Hematopoietic multipotent progenitor cell treated with erythropoietin and hydrocortisone succinate and interleukin-3 and kit ligand, for 6 days (in vitro differentiated cells): ENCODE measurements at places on chromosomes 6 and 20.

DNA sequence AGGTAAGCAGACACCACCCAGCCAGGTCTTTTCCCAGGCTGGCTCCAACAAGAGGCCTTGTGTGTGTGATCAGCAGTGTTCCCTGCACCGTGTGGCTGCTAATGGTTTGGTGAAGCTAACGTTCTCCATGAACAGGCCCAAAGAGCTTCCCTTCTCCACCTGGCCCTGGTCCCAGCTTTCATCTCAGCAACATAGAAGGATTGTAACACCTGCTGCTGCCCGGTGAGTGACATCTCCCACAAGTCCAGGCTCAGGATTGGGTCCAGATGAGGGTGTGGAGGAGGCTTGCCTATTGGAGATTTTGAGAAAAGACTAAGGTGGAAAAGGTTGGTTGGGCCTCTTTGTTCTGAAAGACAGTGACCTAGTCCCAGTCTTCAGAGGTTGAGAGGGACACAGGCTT is 89.6 kb downstream of the TMEM242 start:
- DNase-seq: no peak

DNA sequence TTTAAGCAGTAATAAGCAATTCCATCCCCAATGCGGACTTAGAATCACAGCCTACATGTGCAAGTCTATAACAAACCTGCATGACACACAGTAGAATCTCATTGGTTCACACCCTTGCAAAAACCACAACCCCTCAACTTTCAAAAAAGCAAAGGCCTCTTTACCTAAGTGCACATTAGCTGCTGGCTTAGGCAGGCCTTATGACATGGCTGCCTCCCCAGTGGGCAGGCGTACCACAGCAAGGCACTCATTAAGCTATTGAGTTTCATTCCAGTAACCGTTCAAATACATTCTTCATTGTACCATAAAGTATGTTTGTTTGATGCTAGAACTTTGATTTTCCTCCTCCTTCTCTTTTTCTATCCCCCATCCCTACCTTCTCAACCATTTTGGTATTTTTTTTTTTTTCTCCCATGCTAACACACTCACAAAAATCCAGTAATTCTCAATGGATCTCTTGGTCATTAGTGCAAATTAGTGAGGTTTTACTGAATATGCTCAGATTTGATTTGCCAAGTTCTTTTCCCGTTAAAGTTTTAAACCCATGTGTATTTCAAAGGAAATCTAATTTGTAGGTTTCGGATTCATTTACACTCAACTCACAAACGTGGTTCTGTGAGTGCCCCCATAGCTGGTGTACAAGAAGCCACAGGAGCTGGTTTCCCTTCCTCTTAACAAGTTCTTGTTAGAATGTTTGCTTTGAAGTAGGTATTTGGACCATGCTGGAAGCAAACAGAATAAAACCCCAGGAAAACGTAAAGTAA is 460.4 kb upstream of the RUNX2 start:
- no peak for DNase-seq

DNA sequence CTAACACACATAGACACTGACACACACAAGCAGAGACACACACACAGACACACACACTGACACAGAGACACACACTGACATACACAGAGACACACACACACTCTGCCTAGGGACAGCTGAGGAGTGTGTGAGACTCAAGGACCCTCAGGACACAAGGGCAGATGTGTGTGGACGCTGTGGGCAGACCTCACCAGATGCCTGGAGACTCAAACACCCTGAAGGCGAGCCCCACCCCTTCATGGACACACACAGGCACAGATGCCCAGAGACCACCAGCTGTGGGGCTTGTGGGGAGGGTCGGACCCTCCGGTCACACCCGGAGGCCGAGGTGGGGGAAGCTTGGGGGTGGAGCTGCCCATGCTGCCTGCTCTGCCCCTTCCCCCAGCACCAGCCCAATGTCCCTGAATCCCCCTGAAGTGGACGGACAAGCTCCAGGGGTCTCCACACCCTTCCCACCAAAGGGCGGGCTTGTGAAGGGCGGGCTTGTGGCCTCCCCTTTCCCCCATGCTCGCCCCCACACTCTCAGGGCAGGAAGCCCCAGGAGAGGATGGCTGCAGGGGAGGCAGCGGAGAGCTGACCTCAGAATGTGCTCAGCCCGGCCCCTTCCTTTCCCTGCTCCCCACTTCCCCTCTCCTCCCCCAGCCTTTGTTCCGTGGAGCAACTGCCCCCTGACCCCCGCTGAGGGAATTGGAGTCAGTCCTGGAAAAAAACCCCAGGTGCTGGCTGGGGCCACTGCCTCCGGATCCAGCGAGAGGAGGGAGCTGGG is 13.9 kb upstream of the ABHD16B start:
- no peak for DNase-seq

GRCh38 chr6:83019741-83020140 is 45.9 kb downstream of the UBE3D start:
- DNase-seq: no peak

- DNase-seq: no peak
These were observed 70.6 kb downstream of the ATXN1 start for GRCh38 chr6:16690608-16691142.

GRCh38 chr6:163947276-163947675 is 532.8 kb downstream of the QKI start:
- no peak for DNase-seq

DNA sequence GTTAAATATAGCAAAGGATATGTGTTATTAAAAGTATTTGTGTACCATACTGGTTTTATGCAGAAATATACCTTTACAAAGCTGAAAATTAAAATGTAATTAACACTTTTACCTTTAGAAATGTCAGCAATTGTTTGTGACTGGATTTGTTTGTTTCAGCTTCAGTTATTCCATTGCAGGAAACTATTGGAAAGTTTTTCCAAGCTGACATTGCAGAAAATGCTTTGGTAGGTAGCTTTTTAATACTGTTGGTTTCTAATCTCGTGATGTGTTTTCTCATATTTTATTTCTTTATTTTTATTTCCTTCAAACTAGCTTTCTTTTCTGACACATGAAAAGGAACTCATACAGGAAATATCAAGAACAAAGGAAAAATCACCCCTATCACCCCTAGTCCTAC is 8.2 kb downstream of the NDUFAF5 start:
- DNase-seq: no peak

- DNase-seq: no peak
These were observed 109.3 kb downstream of the GPX5 start for GRCh38 chr6:28634761-28635546.

DNA sequence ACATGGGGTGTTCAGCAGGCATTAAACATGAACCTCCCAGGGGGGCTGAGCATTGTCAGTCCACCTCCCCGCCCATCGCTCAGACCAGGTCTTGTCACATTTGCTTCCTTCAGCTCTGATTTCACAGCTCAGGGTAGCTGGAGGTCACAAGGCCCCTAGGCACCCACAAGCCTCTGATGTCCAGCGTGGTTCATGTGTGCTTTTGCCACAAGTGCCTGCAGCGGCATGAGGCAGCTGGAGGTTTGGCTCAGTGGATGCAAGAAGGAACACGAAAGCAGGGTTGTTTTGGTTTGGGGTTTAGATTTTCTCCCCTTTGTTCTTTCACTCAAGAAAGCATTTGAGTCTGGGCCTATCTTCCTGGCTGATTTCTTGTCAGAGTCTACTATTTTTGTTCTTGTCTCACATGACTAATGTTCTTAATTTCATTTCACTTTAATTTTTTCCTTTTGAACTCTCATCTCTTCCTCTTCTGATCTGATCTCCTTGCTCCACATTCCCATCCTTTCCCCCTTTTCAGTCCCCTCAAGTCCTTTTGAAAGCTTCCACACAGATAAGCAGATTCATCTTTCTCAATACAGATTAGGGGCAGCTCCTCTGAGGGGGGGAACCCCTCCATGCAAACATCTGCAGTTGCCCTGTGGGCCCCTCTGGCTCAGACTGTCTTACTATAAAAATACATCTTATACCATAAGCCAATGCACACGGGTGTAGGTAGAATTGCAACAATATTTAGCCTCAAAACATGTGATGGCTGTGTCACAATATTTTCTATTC is 68.1 kb upstream of the CEP85L start:
- no peak for DNase-seq

DNA sequence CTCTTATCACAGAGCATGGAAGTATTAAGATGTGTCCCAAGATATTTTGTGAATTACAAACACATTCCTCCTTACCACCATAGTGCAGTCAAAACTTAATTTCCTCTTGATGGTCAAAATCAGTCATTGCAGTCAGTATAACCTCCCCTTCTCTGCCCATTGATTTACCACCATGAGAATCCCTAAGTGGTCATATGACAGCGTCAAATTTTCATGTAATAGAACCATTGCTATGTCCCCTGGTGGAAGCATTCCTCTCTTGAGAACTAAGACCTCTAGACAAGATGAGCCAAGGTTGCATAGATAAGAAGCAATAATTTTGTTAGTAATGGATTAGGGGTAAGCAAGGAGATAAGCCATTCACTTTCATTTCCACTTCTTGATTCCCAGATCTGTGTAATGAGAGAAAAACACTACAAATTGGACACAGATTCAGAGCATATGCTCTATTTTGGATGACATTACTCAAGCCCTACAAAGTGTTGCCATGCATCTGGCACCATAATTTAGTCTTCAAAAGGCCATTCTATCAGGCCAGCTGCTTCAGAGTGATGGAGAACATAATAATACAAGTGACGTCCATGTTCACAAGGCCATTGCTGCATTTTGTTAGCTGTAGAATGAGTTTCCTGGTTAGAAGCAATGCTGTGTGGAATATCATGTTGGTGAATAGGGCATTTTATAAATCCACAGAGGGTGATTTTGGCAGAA is 49.6 kb upstream of the PDE7B start:
- no peak for DNase-seq

- DNase-seq: peak; percentile 48
These were observed 156.2 kb downstream of the BCAS1 start for GRCh38 chr20:53914091-53914780.

- peak; percentile 67 for DNase-seq
These were observed 28.4 kb upstream of the MAS1L start for GRCh38 chr6:29516108-29516507.

DNA sequence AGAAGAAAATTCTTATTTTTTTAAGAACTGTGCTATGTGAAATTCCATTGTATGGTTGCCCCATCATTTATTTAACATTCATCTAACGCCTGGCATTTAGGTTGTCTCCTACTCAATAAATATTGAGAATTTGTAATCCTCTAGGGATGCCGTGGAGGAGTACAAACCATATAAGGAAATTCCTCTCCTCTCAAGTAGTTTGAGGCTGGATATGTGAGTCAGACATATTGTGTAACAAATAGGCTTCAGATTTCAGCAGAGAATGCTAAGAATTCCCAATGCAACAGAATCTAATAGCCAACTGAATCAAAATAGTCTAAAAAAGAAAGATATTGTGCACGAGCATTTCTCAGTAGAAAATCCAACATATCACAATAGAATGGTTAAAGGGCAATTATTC is 174.7 kb downstream of the OTOR start:
- DNase-seq: no peak

DNA sequence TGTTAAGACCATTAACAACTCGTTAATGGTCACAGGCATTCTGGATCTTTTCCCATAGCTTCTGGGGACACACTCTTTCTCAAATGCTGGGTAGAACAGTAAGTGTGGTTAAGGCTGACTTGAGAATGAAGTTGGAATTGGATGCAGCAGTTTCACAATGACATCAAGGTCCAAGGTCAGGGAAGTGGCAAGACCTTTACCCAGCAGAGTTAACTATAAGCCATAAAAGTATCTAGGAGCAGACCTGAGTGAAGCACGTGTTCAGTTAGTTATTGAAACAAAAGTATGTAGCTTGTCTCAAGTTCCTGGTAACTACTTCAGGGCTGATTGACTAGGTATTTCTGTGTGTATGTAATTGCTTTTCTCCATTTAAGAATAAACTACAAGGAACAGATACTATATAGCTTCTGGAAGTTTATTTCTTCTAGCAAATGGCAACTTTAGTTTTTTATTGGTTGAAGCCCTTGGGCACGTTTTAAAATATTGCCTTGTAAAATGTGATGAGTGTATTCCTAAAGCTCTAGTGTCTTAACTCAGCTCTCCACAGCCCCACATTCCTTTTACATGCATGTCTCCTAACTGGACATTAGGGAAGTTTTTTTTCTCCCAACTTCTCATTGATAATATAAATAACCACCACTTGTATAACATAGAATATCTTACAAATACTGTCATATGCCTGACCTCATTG is 479.0 kb upstream of the CITED2 start:
- no peak for DNase-seq

- no peak for DNase-seq
These were observed 19.1 kb downstream of the TRIM38 start for GRCh38 chr6:25981568-25982263.

DNA sequence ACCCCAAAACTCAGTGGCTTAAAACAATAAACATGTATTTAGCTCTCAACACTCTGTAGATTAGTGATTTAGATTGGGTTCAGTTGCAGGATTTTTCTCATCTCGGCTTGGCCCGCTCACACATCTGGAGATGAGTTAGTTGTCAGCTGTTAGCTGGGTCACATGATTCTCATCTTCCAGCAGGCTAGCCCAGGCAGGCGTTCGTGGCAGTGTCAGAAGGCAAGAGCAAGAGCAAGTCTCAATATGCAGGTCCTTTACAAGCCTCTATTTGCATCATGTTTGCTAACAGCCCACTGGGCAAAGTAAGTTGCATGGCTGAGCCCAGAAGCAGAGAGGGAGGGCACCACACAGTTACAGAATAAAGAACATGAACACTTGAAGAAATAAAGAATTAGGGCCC is 83.6 kb upstream of the MYLIP start:
- no peak for DNase-seq

DNA sequence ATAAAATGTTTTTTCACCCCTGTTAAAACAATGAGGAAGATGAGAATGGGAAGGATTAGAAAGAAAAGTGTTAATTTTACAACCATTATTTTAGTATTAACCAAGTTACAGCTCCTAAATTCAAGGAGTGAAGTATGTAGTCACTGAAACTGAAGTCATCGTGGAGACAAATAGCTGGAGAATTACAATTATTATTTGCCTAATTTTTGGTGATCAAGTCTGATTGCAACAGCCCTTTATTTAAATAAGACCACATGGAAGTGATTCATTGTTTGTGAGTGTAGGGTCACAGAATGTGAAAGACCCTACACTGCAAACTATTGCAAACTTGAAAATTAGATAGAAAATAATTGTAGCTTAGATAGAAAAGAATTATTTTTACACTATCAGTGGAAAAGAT is 292.4 kb downstream of the CENPW start:
- DNase-seq: no peak

DNA sequence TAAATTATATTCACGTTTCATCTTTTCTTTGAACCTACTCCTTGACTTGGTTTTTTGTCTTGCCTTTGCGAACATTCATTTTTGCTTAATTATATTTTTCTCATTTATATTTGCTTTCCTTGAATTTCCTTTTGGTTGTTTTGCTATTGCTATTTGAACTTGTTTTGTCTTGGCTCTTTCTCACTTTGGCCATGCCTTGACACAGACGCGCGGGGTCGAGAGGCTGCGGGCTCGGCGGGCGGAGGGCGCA is 7.1 kb upstream of the TMEM14A start:
- DNase-seq: no peak

- peak; percentile 22 for DNase-seq
These were observed 7.5 kb downstream of the CCM2L start for GRCh38 chr20:32017711-32018251.

GRCh38 chr20:46011631-46012482 is 3.1 kb downstream of the MMP9 start:
- peak; percentile 88 for DNase-seq
